ENCODE measurements at places on chromosomes 16 and 17.

GRCh38 chr17:82017612-82018151 lies 5.0 kb downstream of the CENPX start:
- DNase-seq: no peak

GRCh38 chr16:82182266-82183003 lies 12.4 kb upstream of the MPHOSPH6 start:
- DNase-seq: no peak

DNA sequence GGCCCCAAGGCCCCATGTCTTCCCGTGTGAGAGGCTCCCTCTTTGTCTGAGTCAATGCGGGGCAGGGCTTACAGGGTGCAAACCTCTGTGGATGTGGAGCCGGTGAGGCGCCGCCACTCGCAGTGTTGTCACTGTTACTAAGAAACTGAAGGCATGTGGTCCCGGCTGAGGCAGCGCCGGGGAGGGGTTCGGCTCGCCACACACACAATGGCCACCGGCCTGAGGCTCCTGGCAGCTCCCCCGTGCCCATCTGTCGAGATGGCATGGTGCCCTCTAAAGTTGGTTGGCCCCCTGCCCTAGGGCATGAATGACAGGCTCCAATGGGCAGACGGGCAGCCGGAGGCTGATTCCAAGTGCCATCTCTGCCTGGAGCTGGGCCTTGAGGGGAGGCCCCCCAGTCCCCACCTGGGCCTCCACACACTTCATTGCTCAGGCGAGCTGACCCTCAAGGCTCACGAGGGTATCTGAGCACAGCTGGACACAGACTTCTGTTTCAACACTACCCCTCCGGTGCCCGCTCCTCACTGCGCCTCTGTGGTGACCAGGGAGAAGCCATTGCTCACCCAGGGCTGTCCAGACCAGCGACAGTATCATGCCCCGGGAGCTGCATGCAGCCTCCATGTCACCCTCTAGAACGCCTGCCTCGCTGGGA lies 137.2 kb downstream of the C16orf78 start:
- no peak for DNase-seq

GRCh38 chr16:47142486-47142820 lies 1.3 kb downstream of the NETO2 start:
- no peak for DNase-seq

DNA sequence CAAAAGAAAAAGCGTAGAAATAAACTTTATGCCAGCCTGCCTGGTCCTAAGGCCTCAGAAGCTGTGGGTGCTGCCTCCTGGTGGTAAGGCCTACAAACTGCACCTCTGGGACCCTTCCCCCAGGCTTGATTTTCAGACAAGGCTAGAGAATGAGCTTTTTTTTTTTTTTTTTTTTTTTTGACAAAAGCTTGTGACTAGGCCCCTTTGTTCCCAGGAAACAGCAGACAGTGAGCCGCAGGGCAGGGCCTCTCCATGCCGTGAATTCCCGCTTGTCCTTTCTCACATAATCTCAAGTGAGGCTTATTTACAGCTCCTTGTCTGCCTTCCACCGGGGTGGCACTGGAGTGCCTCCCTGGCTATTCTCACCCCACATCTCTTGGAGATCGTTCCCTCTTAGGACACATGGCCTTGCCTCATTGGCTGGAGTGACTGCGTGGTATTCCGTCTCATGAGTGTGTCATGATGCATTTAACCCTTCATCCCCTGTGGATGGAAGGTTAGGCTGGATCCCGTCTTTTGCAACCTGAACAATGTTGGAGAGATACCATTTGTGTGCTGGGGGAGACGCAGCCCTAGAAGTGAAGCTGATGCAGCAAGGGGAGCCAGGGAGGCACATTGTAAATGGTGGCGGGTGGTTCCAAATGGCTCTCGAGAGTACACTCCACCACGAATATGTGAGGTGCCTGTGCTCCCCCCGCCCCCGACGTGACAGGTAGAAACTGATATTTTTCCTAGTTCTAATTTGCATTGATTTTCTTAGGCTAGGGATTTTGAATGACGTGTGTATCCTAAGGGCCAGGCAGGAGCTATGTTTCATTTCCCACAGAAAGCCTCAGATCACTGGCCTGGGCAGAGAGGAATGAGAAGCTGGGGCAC lies 49.6 kb downstream of the USP22 start:
- peak; percentile 17 for DNase-seq

DNA sequence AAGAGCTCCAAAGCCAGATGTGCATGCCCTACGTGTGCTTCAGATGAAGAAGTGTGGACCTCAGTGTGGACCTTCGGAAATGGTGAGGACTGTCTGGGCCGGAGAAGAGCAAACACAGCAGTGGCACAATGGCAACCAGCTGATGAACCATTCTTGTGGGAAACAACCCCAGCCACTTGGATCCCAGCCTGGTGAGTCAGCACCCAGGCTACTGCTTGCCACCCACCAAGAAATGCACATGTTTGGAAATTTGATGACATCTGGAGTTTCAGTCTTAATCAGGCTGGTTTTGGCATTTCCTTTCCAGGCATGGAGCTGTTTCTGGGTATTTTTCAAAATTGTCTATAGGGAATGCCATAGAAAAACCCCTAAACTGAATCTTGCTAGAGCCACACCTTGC lies 42.7 kb downstream of the DYNLRB2 start:
- DNase-seq: no peak

- no peak for DNase-seq
Measured at GRCh38 chr17:73342050-73342522, 30.3 kb upstream of the CDC42EP4 start.

All from stimulated activated CD8-positive, alpha-beta memory T cell treated with anti-CD3 and anti-CD28 coated beads, Interleukin-2, amount 100 ng/mL, for 1 hour (primary cell).